Cortex of kidney (tissue), 1 donor: ENCODE measurements at places on chromosomes 4 and X.

GRCh38 chr4:173057442-173057841, 111.2 kb upstream of the GALNT7 start:
- DNase-seq = no peak

GRCh38 chrX:19789782-19790181, 97.6 kb downstream of the SH3KBP1 start:
- no peak for DNase-seq

GRCh38 chr4:95108883-95109421, 351.2 kb downstream of the BMPR1B start:
- DNase-seq = no peak

- DNase-seq = no peak
Observed at GRCh38 chr4:163523791-163524365, 29.4 kb downstream of the TMA16 start.

- no peak for DNase-seq
Observed at GRCh38 chr4:161522031-161522430, 641.8 kb downstream of the FSTL5 start.

DNA sequence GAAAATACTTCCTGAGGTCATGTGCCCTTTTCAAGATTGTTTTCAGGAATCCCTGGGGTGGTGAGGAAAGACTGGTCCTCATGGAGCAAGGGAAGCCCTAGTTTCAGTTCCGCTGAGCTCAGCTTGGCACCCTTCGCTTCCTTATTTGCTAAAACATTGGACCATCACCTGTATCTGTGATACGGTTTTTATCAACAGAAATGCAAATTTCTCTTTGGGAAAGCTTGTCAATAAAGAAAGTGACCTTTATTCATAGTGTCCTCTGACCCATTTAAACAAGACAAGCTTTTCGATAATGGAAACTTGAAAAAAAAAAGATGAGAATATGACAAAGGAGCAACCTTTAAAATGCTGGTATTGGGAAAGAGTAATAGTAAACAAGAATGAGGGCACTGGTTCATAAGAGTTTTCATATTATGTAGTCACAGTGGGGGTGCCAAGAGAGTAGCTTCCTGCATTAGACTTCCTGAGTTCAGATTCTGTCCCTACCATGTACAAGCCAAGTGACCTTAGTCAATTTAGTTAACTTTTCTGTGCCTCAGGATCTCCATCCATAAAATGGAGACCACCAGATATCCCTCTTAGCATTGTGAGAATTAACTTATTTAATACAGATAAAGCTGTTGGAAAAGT, 57.0 kb upstream of the RAI2 start:
- no peak for DNase-seq

- no peak for DNase-seq
Observed at GRCh38 chr4:108352664-108353308, 184.1 kb upstream of the LEF1 start.

DNA sequence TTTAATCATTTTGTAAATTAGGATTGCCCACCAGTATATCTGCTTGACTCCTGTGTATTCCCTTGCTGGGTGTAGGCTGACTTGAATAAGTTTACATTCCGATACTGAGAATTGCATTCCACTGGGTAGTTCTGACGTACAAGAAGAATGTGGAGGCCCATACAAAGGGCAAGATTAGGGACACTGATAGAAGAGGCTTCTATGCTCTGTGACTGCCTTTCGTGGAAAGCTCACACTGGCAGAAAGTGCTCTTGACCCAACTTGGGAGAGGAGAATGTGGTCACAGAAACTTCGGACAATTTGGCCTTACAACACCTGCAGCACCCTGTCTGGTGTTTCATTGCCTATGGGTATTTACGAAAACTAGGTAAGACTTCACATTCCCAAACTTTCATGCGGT, 126.3 kb downstream of the RAPGEF2 start:
- DNase-seq = no peak

DNA sequence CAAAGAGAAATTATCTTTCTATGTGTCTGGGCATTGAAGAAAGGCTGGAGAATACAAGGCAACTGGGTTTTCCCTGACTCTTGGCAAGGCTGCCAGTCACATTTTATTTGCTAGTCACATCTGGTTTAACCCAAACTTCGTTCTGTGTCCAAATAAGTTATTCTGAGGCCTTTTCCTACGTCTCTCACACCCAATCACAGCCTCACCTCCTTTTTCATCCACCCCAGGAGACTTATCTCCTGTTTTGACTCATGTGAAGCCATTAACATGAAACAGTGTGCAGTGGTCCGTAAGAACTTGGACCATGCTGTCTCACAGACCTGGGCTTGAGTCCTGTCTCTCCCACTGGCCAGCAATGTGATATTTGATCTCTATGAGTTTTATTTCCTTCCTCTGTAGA, 59.3 kb downstream of the CNGA2 start:
- no peak for DNase-seq

- no peak for DNase-seq
Observed at GRCh38 chrX:142001934-142002333, 98.2 kb downstream of the MAGEC1 start.

DNA sequence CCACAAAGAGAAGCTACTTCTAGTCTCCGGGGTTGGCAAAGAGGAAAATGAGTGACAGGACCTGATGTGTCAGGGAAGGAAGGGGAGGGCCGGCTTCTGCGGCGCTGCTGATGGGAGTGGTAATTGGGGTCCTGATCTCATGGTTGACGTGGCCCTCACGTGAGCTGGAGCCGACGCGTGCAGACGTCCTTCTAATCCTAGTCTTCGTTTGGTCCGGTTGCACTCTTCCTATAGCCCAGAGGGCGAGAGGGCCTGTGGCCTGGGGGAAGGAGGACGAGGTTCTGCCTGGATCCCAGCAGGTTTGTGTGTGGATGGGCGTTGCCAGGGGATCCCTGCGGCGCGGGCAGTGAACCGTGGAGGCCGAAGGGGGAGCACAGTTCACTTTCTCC, at the start of gene ARMCX1:
TSS of gene ARMCX1 (plus strand) at position 186 of the 389 bp plus-strand sequence. CDS start 2,384 bp downstream, outside the sequence.
- no peak for DNase-seq

DNA sequence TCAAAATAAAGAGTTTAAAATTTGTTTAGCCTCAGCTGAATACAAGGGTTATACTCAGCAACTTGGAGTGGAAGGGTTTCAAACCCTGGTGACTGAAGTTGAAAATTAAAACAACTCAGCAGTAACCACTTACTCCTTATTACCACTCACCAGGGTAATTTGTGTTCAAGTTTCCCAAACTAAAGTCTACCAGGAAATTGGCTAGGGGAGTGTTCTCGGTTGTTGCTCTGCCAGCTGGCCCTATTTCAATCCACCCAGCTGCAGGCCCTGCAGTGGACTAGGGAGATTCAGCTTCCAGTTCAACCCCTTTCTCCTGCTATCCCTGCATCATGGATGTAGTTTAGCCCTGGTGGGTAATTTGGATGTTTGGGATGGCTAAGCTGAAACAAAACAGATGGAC, 37.8 kb upstream of the EXOC1L start:
- DNase-seq = no peak

- DNase-seq = no peak
Observed at GRCh38 chr4:155855897-155856296, 10.2 kb downstream of the ASIC5 start.

GRCh38 chr4:14196131-14196530, 568.6 kb upstream of the BOD1L1 start:
- DNase-seq = no peak

- no peak for DNase-seq
Observed at GRCh38 chr4:4870576-4871241, 11.2 kb downstream of the MSX1 start.

DNA sequence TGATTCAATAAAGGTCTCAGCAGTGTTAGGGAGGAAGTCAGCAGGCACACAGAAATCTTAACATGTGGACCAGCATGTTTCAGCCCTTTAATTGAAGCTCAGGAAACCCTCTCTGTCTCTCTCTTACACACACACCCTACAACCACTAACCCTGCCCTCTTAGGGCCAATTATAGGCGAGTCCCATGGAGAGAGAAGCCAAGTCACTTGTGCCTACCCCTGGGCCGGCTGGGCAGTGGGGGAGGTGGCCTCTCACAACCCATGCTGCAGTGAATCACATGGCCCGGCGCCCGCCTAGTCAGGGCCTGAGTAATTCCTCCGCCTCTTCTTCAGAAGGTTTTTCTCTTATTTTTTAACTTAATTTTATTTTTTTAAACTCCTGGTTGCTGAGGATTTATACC, 3.7 kb downstream of the FGD1 start:
- DNase-seq = no peak

DNA sequence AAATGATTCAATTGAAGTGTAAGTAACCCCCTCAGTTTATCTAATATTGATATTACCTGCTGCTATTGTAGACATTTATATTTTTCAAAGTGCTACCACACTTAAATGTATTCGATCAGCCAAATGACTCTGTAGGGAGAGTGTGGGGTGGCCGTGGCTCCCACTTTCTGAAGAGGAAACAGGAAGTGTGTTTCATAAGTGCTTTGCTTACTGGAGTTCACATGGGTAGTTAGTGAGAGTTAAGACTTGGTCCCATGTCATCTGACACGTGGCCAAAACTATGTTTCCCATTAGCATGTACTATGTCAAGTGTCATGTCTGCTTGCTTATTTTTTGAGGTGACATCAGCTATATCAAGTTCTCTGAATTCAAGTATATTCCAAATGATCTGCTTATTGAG, 308.1 kb upstream of the GATB start:
- no peak for DNase-seq

DNA sequence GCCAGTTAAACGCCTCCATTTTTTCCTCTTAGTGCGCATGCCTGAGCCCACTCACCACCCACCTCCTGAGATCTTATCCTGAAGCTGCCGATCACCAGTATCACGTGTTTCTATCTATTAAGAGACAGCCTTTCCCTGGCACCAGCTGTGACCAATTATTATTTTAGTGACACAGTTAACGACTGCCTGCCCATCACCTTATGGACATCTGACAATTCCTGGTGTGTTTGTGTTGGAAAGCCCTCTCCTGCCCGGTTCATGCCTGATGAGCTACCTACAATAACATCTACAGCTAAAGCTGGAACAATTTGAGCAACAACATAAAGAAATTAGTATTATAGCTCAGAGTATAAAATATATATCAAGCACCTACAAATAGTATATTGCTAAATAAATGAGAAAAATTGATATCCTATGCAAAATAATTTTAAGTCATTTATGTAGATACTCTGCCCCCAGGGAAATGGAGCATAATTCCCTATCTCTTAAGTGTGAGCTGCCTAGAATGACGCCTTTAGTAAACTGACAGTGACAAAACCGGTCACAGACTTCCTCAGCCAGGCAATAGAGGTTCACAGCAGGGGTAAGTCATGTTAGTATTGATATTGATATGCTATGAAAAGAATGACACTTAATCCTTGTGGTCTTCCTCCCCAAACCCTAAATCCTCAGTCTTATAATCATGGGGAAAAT, 862.2 kb downstream of the TRAM1L1 start:
- DNase-seq = no peak

DNA sequence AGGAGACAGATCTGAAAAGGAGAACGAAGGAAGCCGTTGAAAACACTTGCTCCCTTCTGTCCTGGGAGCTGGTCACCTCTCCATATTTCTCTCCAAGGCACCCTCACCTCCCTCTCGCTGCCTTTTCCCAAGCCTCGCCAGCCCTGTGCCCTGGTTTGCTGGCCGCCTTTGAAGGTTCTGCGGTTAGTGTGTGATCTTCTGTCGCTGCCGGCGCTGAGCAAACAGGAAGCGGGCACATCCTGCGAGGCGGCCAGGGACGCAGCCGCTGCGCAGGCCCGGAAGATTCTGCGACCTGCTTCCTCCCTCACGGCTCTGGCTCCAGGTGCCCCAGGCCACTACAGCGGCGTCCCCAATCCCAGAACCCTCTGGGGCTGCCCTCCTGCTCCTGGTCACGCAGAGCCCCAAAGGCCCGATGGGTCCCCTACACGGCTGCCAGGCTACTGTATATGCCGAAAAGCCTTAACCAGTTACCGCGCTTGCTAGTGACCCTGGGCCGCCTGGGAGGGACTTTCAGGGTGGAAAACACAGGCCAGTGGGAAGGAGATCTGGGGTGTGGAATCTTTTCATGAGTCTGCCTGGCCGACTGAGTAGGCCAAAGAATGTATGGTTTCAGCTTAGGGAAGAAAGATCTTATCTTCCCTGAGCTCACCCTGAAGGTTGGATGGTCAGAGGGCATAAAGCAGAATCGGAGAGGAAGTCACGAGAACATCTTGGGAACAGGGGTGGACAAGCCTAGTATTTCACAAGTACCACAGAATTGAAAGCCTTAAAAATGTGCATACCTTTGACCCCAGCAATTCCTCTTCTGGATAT, 2.3 kb upstream of the SASH3 start:
- no peak for DNase-seq

- DNase-seq = no peak
Observed at GRCh38 chr4:37244583-37245390, at the start of gene NWD2. TSS of gene NWD2 (plus strand) at chr4:37244743. CDS start at chr4:37245068, 325 bp downstream.

DNA sequence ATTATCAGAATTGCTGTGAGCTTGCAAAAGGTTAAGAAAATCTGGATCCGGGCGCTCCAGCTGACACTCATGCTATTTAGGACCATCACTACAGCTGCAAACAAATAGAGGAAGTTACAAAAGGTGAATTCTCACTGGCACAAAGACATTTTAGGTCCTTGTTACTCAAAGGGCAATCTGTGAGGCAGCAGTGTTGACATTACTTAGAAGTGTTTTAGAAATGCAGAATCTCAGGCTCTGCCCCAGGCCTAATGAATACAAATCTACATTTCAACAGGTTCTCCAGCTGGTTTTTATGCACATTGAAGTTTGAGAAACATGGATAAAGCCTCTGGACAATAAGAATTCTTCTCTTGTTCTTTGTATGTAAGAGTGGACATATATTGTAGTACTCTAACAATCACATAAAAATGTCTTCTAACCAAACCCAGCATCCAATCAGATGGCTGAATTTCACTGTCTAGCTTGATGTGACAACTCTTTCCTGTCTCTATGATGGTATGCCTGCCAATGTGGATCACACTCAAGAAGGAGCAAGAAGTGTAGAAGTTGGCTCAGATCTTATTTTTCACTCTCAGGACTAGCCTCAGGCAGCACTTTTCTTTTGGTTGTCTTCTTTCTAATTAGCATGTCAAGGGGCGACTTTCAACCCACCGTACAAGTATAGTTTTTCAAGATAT, 18.8 kb downstream of the SLC7A11 start:
- DNase-seq = no peak

DNA sequence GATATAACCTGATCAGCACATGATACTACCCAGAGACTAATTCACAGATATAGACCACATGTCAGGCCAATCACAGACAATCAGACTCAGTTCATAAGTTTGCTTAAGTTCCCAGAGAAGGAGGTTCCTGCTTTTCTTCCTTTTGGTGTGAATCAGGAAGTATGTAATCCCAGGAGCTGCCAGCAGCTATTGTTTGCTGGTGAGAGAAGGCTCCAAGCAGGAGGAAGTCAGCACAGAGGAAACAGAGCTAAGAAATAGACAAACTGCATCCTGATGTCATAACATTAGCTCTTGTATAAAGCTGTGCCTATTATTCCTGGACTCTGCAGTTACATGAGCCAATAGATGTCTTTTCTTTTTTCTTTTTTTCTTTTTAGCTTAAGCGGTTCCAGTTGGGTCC, 50.9 kb downstream of the UCHL1 start:
- no peak for DNase-seq
